ENCODE measurements at places on chromosomes 16 and 17.

- DNase-seq: no peak
These were observed 7.3 kb upstream of the TSPOAP1 start for GRCh38 chr17:58335779-58336455.

GRCh38 chr17:78541488-78542206, 35.5 kb downstream of the DNAH17 start:
- DNase-seq: no peak

DNA sequence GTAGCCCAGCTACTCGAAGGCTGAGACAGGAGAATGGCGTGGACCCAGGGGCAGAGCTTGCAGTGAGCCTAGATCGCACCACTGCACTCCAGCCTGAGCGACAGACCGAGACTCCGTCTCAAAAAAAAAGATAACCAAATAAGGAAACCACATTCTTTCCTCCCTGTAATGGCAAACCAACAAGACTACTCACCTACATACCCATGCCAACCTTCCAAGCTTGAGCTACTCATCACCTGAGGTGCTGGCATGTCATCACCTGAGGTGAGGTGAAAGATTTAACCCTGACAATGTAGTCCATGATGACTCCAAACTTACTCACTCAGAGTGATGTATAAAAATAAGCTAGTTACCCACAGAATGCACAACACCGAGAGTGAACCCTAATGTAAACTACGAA, 85.2 kb downstream of the SMG6 start:
- DNase-seq: no peak

DNA sequence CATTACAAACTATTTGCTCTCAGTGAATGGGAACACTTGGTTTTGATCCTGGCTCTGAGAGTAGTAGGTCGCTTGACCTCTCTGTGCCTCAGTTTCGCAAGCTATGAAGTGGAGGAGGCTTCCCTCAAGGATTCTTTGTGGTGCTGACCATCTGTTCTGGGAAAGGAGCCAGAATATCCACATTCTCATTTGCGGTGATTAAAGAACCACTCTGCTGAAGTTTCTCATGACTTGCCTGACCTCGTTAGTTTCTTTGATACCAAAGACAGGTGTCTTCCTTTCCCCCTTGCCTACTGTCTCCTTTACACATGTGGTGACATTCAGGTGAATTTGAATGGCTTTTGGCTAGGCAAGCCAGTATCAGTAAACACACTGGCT, 116.0 kb downstream of the SNX29 start:
- no peak for DNase-seq

DNA sequence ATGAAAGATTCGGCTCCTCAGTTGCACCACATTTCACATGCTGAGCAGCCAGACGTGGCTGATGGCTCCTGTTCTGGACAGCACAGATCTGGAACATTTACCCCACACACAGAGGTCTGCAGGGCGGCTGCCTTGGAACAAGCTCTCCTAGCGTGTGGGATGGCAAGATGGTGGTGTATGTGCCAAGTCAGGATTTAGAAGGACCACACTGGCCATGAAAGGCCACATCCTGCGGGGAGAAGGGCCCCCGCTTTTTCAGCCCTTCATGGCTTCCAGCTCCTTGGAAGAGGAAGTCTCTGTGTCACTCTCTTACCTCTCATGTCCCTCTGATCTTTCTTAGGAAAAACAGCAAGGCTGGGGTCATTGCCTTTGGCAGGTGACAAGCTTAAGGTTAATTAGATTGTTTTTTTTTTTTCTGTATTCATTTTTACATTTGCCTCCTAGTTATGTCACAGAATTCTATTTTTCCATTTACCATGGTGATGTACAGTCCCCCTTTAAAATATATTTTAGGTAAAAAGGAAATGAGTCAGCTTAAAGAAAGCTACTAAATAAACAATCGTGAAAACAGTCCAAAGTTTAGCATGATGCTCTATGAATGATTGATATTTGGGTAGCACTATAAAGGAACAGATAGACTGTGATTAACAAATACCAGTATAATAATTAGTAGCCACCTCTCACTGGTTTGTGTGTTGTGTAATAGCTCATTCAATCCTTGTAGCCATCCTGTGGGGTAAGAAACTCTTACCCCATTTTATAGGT, 396.6 kb downstream of the CPPED1 start:
- DNase-seq: no peak

DNA sequence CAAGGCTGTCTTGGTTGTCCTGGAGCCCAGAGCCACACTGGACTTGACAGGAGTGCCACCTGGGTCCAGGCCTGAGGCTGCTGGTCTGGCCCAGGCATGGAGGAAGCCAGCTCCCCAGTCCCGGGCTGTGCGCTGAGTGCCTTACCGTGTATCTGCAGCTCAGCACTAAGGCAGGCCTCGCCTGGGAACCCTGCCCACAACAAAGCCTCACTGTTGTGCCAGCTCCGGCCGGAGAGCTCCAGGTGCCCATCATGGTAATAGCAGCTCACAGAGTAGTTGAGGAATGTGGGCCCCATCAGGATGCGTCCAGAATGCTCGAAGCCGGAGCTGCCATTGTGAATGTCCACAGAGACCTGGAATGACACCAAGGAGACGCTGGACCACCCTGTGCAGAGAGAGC, 72.2 kb downstream of the RMI2 start:
- no peak for DNase-seq

DNA sequence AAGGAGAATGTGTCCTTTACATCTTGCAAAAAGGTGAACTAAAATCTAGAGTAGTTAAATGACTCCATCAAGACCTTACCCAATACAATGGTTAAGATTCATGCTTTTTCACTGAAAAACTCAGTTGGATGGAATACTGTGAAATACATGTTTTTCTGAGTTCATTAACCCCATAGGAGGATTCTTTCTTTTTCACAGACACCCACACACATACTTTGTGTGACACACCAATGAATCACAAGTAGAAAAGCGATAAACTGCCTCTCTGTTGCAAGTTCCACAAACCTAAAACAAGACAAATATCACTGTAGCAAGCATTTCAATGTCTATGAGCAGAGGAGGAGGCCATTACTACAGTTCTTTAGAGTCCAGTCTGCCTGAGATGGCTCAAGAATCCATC, 258.8 kb upstream of the CDH5 start:
- DNase-seq: no peak

- no peak for DNase-seq
These were observed 16.3 kb downstream of the USP31 start for GRCh38 chr16:23132775-23133463.

DNA sequence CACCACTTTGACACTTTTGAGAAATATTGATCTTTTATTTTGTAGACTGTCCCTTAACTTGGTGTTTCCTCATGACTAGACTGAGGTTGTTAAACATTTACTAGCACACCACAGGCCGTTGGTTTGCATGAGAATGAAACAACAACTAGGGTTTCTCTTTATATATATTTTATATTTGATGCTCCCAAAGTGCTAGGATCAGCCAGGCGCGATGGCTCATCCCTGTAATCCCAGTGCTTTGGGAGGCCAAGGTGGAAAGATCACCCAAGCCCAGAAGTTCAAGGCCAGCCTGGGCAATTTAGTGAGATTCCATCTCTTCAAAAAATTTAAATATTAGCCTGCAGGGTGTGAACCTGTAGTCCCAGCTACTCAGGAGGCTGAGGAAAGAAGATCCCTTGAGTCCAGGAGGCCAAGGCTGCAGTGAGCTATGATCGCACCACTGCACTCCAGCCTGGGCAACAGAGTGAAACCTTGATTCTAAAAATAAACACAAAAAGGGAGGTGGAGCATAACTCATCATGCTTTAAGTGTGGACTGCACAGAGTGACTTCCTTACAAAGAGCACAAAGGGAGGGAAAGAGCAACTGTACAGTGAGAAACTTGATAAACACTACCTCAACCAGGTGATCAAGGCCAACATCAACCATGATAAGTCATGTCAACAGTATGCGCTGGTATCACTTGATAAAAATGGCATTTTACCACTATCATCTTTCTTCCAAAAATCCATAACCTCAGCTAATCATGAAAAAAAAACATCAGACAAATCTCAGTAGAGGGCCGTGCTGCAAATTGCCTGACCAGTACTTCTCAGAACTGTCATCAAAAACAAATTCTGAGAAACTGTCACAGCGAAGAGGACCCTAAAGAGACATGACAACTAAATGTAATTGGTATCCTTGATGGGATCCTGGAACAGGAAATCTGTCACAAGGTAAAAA, 72.8 kb upstream of the ATF7IP2 start:
- no peak for DNase-seq

DNA sequence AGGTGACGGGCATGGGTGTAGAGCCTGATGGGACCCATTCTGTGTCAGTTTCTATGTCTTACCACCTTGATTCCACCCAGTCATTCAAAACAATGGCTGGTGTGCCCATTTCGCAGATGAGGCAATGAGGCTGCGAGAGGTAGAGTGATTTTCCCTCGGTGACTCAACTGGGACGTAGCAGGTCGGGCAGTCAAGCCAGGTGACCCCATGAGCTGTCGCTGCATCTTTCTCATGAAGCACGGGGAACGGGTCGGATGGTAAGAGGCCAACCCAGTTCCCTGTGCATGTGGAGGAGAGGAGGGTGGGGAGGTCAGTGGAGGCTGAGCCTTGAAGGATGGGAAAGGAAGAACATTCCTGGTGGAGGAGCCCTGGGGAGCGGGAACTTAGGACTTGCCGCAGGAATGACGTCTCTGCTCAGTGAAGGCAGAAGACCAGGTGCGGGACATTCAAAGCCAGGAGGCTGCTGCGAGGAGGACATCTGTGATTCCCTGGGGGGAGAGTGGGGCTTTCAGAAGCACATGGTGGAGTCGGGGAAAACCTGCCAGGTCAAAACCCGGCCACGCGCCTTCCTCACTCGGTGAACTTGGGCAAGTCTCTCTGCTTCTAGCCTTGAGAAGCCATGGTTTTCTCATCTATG, 1.1 kb downstream of the IL21R start:
- DNase-seq: no peak

DNA sequence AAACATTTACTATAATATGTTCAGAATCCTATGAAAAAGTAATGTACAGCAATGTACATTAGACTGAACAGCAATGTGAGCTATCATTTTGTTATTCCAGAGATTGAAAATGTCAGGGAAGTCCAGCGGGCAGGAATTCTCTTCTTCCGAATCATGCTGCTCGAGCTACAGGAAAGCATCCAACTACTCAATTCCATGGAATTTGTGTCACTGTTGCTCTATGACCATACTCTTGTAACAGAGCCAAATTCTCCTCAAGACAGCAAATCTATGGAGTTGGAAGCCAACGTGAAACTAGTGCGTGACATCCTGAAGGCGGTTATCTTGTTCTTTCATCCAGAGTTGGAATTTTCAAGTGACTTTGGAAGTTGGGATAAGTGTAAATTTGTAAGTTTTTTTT, 24.8 kb upstream of the NSRP1 start:
- no peak for DNase-seq

GRCh38 chr17:71071837-71072236, 902.5 kb downstream of the KCNJ2 start:
- no peak for DNase-seq

DNA sequence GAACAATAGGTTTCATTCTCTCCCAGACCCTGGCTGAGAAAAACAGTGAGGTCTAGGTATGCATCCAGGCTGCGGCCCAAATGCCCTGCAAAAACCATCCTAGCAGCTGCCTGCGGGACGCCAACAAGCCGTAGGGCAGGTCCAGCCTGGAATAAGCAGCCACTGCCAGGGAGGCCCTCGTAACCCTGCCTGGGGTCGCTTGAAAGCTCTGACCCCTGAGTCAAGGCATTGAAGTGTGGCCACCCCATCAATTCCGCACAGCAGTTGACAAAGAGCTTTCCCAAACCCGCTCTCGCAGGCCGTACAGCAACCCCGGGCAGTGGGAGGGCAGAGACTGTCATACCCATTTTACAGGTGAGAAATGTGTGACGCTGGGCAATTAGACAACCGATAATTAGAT, 11.1 kb downstream of the TRPV1 start:
- DNase-seq: no peak

GRCh38 chr17:37064206-37064605, 115.5 kb downstream of the AATF start:
- DNase-seq: no peak

DNA sequence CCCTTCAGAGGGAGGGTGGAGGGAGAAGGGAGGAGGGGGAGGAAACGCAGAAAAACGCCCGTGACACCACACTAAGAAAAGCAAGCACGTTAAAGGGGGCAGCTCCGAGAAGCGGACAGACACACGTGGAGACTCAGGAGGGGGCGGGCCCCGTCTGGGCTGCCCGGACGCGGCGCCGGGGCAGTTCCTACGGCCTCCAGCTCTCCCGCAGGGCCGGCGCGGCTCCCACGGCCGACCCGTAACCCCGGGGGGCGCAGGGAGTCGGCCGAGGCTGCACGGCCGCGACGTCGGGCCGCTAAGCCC, 362 bp downstream of the KLHDC4 start:
- DNase-seq: no peak

- no peak for DNase-seq
These were observed 257.7 kb upstream of the FOXF1 start for GRCh38 chr16:86252596-86252995.

DNA sequence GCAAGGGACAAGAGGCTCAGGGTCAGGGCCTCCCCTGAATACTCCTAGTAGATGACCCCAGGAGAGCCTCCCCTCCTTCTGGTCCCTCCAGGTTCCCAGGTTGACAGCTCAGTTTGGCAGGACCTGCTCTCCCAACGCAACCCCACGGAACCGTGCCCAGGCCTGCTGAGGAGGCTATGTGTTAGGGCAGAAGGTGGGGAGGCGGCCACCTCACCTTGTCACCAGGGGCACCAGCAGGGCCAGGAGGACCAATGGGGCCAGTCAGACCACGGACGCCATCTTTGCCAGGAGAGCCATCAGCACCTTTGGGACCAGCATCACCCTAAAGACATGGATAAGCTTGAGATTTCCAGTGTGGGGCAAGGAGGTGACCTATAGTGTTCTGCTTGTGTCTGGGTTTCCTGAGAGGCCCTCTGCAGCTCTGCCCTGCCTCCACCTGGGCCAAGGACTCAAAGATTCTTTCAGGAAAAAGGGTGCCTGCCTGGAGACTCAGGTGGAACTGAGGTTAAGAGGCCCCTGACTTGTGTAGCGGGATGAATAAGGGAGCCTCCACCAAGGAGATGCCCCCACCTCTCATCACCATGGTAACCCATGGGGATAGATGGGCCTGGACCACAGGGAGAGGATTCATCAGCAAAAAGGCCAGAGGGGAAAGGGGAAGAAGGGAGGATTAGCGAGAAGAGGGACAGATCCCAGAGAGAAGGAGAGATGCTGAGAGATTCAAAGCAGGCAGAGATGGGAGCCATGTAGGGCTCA, 10.7 kb downstream of the COL1A1 start:
- DNase-seq: no peak

- no peak for DNase-seq
These were observed 14.4 kb downstream of the TTC19 start for GRCh38 chr17:16013943-16014407.

Measured in activated naive CD4-positive, alpha-beta T cell (primary cell).